Dermis microvascular lymphatic vessel endothelial cell (primary cell): ENCODE measurements at places on chromosomes 5 and 9. TPM values are rescaled to one million over a fixed set of nuclear protein-coding genes. Genes with fewer than 3 reads are reported as not detected.

The GPR21 gene
- total RNA-seq: 0.39 and 0.63 TPM in 2 replicates

DNA sequence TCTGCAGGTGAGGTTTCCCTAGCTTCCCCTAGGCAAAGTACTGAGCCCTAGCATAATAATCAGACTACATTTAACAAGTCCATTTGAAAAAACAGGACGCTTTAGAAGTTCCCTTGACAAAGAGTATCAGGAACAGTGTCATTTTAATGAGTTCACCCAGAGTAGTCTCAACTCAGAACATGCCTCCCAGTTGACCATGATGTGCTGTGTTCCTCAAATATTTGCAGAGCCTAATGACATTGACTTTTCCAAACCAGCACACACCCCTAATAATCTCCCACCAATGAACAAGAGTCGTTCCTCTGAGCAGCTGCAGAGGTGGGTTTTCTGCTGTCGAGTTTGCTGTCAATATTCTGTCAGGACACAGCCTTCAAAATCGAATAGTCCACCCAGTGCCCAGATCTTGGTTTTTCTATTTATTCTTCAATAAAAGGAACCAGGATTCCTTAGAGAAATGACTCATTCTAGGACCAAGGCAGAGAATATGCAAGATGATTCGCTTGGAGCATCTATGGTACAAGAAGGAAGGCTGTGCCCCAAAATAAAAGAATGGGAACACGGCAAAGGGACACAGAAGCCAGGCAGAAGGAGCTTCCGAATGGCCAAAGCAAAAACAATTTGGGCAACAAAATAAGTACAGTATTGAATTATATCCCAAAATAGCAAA lies 57.6 kb downstream of the OTULIN start:
- DNase-seq: no peak

GRCh38 chr9:34412336-34412735 lies 35.6 kb upstream of the MYORG start:
- no peak for DNase-seq

DNA sequence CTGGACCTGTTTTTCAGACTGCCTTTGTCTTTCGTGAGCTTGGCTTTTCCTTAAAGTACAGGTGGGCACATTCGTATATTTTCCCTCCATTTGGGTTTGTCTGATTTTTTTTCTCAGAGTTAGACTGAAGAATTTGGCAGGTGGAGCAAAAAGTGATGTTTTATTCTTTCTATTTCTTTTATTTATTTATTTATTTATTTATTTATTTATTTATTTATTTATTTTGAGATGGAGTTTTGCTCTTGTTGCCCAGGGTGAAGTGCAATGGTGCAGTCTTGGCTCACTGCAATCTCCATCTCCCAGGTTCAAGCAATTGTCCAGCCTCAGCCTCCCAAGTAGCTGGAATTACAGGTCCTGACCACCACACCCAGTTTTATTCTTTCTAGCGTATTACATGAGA lies 1805.1 kb upstream of the WWC1 start:
- DNase-seq: no peak

DNA sequence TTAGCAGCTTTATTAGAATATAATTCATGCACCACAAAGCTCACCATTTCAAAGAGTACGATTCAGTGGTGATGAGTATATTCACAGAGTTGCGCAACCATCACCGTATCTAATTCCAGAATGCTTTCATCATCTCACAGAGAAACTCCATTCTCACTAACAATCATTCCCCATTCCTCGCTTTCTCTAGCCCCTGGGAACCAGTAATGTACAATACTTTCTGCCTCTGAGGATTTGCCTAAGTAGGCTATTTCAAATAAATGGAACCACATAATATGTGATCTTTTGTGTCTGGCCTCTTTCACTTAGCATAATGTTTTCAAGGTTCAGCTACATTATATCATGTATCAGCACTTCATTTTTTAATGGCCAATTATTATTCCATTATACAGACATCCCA lies 145.1 kb upstream of the ADAMTS16 start:
- no peak for DNase-seq
